NCI-H1048 (cell line): ENCODE measurements at places on chromosomes 7 and 10.

DNA sequence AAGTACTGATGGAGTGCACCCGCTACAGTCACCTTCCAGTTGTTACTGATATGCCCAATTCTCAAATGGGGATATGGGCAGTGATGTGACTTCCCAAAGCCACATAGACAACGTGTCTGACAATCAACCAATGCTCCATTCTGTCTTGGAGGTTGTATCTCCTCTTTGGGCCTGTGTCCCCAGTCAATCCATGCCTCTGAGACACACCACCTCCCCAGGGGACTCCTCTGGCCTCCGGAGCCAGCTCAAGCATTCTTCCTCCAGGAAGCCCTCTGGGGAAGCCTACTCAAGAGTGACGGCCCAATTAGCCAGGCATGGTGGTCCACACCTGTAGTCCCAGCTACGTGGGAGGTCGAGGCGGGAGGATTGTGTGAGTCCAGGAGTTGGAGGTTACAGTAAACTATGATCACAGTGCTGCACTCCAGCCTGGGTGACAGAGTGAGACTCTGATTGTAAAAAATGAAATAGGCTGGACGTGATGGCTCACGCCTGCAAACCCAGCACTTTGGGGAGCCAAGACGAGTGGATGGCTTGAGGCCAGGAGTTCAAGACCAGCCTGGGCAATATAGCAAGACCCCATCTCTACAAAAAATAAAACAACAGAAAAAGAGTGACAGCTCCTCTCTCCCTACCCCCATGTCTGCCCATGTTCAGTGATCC lies 99.5 kb upstream of the TNRC18 start:
- no peak for DNase-seq

GRCh38 chr10:20858292-20859124 lies 38.6 kb downstream of the NEBL start:
- no peak for DNase-seq

DNA sequence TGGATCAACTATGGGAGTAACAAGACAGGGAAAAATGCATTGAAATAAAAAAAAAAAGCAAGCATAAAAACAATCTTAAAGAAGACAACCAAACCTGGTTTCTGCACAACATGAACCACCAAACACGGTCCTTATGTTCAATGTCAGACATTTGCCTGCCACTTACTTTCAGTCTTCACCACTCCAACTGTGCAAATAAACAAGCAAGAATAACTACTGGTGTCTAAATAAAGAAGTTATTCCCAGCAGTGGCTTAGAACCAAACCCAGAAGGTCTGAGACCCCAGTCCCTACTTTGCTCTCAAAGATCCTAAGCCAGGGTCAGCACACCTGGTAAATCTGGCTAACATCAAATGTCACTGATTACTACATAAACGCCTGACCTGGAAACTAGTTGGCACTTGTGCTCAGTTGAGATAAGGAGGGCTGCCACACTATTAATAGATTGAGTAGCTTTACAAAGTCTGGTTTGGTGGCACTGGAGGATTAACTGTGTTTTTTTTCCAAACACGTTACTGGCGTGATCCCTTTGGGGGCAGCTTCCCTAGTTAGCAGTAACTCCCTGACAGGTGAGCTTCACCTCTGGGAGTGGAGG lies 62.7 kb upstream of the ABLIM1 start:
- no peak for DNase-seq

GRCh38 chr7:139153832-139154231 lies 44.3 kb upstream of the ZC3HAV1 start:
- no peak for DNase-seq

DNA sequence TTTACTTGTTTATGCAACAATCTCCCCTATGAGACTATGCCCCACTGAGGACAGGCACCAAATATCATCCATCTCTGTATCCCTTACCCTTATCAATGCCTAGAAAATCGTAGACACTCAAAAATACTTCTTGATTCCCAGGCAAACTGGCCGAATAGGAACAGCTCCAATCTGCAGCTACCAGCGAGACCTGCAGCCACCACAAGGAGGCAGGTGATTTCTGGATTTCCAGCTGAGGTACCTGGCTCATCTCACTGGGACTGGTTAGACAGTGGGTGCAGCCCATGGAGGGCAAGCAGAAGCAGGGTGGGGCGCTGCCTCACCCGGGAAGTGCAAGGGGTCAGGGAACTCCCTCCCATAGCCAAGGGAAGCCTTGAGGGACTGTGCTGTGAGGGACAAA lies 10.8 kb upstream of the PPP1R3C start:
- no peak for DNase-seq

DNA sequence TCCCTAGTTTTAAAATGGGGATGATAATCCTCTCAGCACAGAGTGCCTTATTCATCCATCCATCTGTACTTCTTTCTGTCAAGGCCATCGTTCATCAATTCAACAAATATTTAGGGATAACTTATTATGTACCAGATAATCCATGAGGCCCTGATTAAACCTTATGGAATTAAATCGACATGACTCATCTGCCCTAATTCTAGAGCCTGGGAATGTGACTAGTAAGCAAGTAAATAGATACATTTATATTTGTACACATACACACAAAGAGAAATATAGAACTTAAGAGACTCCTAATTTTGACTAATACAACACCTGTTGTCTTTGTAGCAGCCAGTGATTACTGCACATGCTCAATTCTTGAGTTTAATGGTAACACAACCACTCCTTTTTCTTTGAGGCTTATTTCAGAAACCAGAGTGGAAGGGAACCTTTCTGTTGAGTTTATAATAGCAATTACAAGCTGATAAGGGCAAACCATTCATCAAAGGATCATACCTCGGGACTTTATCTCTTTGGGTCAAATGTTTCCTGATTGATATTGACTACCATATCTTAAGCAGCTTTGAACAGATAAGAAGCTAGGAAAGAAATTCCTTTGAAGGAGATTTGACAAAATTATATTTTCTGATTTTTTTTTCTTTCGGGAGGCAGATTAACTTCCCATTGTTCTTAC lies 122.7 kb downstream of the ARID5B start:
- no peak for DNase-seq

- DNase-seq: no peak
Measured at GRCh38 chr7:131529179-131529578, 27.2 kb downstream of the PODXL start.

- no peak for DNase-seq
Measured at GRCh38 chr10:15222511-15222910, 54.0 kb upstream of the NMT2 start.

GRCh38 chr7:81293806-81294205 lies 375.0 kb upstream of the SEMA3C start:
- no peak for DNase-seq

- no peak for DNase-seq
Measured at GRCh38 chr7:4281231-4281993, 400.7 kb upstream of the FOXK1 start.

- no peak for DNase-seq
Measured at GRCh38 chr7:35261476-35262285, 7.8 kb upstream of the TBX20 start.

DNA sequence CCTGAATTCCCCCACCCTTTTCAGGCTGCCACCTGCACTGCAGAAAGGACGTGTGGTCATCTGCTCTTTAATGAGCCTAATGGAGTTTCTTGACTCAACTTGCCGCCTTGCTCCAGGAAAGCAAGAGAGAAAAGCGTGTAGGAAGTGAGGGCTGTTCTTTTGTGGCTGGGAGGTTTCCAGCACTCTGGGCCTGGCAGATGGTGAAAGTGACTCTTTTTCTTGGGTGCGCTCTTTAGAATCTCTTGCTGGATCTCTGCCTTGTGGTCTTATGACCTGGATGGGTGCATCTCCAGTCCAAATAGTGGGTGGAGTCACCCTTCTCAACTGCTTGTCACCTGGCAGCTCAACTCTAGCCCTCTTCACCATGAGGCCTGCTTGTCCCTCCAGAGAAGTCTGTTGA lies 244.0 kb downstream of the SORCS1 start:
- no peak for DNase-seq

- DNase-seq: no peak
Measured at GRCh38 chr7:147151661-147152060, 1035.1 kb downstream of the CNTNAP2 start.

- no peak for DNase-seq
Measured at GRCh38 chr7:116782177-116782711, 80.1 kb upstream of the CAPZA2 start.

DNA sequence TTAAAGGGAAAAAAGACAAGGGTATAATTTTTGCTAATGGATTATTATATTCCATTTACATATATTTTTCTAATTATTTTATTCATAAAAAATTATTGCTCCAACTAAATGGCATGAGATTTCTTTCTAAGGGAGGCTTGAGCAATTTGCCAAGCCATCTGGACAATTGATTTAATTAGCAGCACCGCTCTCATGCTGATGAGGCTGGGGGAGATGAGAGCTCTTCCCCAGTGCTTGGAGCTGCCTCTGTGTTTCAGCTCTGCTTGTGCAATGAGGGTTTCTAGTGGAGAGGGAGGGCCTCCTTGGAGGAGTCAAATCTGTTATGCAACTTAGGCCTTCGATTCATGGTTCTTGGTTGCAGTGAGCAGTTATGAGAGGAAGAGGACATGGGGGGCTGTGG lies 574.3 kb downstream of the TCERG1L start:
- DNase-seq: no peak

- DNase-seq: no peak
Measured at GRCh38 chr7:90613088-90613498, 17.0 kb downstream of the CDK14 start.

DNA sequence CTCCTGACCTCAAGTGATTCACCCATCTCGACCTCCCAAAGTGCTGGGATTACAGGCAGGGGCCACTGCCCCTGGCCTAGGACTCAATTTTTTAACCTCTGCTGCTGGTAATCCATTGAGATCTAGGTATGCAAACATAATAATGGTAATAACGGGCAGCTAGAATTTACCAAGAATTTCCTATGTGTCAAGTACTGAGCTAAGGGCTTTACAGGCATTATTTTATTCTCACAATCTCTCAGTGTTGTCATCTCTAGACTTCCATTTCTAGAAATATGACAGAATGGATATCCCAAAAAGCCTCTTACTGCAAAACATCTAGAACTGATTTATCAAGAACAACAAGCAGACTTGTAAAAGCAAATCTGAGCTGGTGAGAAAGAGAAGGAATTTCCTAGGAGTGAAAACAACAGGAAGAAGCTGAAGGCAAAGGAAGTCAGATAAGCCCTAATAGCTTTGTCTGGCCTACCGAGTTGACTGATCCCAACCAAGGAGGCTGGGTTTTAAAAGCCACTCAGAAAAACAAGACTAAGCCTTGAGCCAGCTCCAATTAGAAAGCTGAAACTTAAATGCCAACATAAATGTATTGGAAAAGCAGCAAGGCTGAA lies 70.6 kb downstream of the CCDC71L start:
- DNase-seq: no peak

DNA sequence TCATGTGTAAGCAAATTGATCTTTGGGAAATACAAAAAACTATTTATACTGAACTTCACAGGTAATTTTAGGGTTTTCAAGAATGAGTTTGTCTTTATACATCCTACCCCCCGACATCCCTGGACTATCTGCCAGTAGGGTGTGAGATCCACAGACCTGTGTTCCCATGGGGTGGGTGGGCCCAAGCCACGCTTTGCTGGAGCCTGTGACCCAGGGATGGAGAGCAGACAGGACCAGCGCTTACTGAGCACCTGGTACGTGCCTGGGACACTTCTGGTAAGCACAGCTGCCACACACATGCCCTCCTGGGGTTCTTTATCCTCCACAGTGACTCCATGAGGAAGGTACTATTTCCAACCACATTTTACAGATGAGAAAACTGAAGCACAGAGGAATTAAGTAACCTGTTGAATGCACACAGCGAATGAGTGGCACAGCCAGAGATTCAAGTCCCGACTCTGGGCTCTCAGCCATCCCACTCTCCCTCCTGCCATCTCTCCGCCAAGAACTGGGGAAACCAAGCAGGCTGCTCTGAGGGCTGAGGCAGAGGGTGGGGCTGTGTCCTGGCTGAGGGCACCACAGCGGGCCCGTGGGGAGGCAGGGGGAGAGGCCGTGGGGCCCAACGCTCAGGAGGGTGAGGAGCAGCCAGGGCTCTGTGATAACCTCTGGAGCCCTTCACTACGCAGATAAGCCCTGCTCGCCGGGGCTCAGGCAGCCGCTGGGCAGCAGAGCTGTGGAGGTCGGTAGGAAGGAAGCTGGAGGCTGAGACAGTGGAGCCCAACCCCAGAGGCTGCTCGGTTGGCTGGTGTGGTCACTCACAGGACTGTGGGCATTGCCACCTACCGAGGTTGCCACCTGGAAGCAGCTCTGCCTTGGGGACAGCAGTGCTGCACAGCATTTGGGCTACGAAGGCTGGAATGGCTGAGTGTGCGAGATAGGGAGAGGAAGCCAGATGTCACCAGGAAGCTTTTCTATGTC lies 124.2 kb downstream of the ARHGAP22 start:
- no peak for DNase-seq

- DNase-seq: no peak
Measured at GRCh38 chr10:119896061-119896655, 3.6 kb downstream of the SEC23IP start.

GRCh38 chr10:47166405-47166777 lies 133.6 kb upstream of the GDF10 start:
- DNase-seq: no peak

GRCh38 chr7:155066417-155066950 lies 3.6 kb upstream of the HTR5A start:
- no peak for DNase-seq

GRCh38 chr10:125316436-125316835 lies 156.1 kb upstream of the CTBP2 start:
- no peak for DNase-seq

DNA sequence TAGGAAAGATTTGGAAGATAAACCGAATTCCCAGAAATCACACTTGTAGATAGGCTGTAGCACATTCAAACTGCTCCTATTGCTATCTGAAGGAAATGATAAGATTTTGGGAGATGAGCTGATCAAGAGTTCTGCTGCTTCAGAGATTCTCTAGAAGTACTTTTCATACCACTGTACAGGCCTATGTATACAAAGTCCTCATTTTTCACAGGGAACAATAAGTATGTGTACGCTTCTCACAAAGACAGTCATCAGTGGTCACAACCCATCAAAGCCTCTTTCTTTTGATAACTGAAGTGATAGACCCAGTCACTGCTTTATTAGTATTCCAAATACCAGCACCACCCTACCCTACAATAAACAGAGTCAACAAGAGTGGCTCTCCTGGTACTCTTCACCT lies 15.6 kb upstream of the SEPTIN7 start:
- no peak for DNase-seq

DNA sequence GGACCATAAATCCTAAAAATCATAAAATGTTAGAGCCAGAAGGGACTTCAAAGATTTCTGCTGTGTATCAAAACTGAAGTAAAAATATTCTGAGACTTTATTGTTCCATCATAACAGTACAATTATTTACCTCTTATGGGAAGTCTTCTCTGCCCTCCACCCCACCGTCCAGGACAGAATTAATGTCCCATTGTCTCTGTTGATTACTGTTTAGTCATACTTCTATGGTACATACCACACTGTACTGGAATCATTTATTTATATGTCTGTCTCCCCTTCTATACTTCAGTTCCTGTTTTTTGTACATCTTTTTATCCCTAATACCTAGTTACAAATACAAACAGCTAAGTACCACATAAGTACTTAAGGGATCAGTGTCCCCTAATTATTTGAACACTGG lies 91.4 kb upstream of the CAPZA2 start:
- no peak for DNase-seq

GRCh38 chr10:7133958-7134357 lies 276.9 kb downstream of the SFMBT2 start:
- no peak for DNase-seq

GRCh38 chr7:51680594-51681399 lies 364.2 kb upstream of the COBL start:
- DNase-seq: no peak

GRCh38 chr7:115153769-115154477 lies 232.0 kb downstream of the MDFIC start:
- no peak for DNase-seq
